GF-D8 (cell line): ENCODE measurements at places on chromosomes 13 and 19.

DNA sequence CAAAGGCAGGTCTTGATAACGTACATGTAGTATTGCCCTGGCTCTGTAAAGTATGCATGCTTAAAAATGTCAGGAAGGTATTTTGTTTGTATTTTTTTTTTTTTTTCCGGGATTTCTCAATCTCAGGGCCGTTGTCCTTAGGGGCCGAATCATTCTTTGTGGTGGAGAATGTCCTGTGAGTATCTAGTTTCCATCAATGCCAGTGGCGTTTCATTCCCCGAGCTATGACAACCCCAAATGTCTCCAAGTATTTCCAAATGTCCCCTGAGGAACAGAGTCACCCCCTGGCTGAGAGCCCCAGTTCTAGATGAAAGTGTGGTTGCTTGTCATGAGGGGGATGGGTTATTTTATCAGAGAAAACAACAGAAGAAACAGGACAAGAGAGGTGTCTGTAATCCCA lies 68.7 kb downstream of the ACSBG2 start:
- DNase-seq, result no peak

DNA sequence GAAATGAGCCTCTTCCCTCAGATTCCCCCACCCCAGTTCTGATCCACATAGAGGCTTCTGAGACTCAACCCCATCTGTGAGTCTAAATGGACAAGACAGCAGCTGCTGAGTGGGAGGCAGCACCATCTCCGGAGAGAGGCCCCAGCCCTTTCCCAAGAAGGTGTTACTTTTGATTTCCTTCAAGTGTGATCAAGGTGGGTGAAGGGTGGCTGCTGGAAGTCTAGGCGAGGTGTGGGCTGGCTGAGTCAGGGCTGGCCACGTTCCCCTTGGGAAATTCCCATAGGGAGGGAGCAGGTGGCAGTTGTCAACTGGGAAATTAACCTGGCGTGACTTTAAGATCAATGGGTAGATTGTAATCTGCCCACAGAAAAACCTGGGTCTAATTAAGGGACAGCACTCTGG lies 148.0 kb downstream of the FOXO1 start:
- DNase-seq, result no peak

DNA sequence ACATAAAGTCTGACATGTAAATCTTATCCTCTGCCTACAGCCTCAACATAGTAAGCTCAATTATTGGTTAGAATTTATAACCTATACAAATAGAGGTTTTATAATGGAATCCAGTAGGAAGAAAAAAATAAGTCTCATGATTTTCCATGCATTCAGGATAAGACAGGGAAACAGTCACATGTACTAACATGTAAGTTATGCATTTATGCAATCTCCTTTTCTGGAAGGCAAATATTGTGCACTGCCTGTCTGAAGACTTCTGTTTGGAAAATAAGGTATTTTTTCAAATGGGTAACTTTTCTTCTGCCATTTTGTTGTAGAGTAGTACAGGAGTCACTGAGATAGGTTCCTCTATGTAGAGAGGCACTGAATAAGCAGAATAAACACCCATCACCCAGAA lies 92.7 kb downstream of the NALCN start:
- no peak for DNase-seq

- no peak for DNase-seq
Observed at GRCh38 chr13:97310809-97311436, 88.8 kb downstream of the MBNL2 start.

DNA sequence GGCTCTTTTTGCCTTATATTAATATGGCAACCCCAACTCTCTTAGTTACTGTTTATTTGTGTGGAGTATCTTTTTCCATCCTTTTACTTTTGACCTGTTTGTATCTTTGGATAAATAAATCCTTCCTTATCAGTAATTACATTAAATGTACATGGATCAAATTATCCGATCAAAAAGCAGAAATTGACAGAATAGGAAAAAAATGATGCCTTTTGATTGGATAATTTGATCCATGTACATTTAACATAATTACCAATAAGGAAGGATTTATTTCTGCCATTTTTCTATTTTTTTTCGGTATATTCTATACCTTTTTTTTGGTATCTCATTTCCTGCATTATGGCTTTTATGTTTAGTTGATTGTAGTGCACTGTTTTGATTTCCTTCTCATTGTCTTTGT lies 57.2 kb downstream of the ZMYM2 start:
- no peak for DNase-seq

GRCh38 chr13:91046715-91047327 lies 300.7 kb upstream of the MIR17HG start:
- no peak for DNase-seq

GRCh38 chr13:48806522-48806921 lies 152.8 kb downstream of the CYSLTR2 start:
- DNase-seq, result no peak

GRCh38 chr19:2016041-2016807 lies 710 bp upstream of the BTBD2 start:
- DNase-seq, result peak; percentile 7

DNA sequence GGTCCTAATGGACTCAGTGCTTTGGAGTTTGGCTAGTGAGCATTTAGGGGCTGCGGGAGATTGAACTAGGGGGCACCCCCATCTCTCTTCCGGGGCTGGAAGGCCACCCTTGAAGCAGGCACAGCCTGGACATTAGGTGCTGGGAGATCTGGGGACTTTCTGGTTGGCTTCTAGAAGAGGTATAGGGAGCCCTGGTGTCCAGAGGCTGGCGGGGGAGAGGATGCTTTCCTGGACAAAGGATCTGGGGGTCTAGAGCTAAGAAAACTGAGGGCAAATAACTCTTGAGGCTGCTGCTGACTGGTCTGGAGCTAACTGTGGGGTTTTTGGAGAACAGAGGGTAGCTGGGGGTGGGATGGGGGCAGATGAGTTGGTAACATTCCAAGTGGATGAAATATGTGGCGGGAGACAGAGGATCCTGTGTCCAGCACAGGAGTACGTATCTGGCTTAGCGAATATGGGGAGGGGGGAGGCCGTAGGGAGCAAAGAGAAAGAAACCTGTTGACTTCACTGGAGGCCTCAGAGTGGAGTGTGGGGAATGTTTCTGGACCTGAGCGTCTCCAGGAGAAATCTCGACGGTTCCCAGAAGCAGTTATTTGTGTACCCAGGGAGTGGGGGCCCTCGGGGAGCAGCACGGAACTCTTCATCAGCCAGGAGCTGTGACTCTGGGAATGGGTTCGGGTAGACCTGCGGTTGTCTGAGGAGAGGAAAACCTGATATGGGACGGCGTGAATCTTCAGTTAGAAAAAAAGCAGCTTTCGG lies 1.4 kb downstream of the HNRNPUL1 start:
- DNase-seq, result no peak

DNA sequence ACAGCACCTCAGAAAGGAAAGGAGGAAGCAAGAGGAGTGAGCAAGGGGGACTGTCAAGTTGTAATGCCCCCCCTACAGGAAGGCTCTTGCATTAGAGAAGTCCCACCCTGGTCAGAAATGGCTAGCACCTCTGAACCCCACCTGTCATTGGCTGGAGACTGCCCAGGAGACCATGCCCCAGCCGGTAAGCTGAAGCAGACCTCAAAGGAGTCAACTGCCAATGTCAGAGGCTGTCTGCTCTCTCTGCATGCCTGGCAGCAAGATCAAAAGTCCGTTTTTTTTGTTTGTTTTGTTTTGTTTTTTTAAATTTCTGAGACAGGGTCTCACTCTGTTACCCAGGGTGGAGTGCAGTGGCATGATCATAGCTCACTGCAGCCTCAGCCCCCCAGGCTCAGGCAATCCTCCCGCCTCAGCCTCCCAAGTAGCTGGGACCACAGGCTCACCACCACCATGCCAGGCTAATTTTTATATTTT lies 8.1 kb upstream of the BCL3 start:
- no peak for DNase-seq

- no peak for DNase-seq
Observed at GRCh38 chr13:65943024-65943423, 1287.1 kb downstream of the PCDH9 start.

- no peak for DNase-seq
Observed at GRCh38 chr19:57319869-57320179, 448 bp upstream of the ZNF543 start.

GRCh38 chr19:18262917-18263316 lies 11.3 kb downstream of the IQCN start:
- no peak for DNase-seq

DNA sequence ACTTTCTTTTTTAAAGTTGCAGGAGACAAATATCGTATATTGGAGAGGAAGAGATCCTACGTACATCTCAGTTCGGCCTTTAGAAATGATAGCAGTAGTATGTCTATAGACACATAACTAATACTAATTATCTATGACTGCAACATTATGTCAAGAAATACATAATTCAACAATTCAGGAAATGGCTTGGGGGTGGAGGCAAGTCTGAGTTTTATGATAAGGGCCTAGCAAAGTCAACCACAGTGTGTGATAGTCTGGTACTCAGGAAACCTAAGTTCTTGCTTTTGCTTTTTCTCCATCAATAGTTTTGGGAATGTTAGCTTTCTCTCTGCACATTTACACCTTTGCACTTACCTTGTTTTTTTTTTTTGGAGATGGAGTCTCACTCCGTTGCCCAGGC lies 27.5 kb upstream of the OBI1 start:
- no peak for DNase-seq

DNA sequence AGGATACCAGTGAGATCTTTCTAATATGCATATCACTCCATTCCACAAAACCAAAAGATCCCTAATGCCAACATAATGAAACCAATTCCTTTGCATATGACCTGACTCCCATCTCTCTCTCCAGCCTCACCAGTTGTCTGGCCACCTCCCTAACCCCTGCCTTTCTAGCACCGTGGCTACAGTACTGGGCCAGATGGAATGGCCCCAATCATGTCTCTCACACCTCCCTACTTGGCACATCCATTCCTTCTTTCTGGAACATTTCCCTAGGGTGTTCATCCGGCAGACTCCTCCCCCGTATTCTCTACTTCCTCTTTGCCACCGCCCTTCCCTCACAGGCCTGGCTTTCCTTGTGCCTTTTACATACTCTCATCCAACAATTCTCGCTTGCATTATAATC lies 62.0 kb downstream of the GPALPP1 start:
- no peak for DNase-seq

DNA sequence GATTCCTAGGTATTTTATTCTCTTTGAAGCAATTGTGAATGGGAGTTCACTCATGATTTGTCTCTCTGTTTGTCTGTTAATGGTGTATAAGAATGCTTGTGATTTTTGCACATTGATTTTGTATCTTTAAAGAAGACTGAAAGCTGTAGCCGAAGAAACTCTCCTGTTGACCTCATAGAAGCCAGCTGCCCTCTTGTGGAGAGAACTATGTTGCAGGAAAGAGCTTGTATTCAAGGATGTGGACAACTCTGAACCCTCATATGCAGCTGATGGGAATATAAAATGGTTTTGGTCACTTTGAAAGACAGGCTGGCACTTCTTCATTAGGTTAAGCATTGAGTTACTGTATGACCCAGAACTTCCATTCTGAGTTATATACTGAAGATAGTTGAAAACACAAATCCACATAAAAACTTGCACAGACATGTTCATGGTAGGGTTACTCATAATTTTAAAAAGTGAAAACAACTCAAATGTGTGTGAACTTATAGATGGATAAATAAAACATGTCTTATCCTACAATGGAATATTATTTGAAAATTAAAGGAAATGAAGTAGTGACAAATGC lies 65.8 kb upstream of the SLITRK6 start:
- DNase-seq, result no peak

GRCh38 chr13:74929436-74929835 lies 552.5 kb downstream of the TBC1D4 start:
- no peak for DNase-seq

- no peak for DNase-seq
Observed at GRCh38 chr13:110957181-110957884, 42.5 kb upstream of the ANKRD10 start.

DNA sequence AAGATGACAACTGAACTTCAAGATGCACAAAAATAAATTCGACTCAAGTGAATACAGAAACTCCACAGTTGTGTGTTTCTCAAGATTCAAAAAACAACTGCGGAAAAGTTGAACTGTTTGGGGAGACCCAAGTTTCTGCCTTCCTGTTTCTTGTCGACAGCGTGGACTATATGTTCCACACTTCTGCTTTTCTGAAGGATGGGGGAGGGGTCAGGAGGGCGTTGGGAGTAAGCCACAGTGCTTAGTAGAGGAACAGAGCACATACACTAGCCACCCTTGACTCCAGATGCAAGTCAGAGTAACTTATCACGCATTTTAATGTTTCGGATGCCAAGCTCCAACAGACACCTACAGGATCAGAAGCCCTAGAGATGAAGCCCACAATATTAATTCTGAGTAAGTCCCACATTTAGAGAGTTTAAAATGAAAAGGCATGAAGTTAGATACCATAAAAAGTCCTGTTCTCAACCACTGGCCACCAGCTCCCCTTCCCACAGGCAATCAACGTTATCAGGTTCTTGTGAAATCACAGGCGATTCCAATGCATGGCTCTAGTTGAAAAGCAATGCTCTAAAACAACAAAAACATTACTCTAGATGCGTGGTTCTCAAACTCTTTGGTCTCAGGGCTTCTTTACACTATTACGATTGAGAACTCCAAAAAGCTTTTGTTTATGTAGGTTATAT lies 4.2 kb downstream of the TUBGCP3 start:
- peak; percentile 95 for DNase-seq

DNA sequence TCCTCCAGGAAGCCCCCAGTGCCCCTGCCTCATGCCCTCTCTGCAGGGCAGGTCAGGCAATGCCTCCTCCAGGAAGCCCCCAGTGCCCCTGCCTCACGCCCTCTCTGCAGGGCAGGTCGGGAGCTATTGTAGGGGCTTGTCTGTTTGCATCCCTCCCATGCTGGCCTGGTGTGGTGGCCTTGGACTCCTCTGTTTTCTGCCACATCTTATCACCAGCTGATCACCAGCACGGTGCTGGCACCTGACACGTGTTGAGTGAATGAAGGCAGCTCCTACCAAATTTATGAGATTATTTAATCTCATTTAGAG lies 51.5 kb upstream of the C13orf46 start:
- no peak for DNase-seq

- no peak for DNase-seq
Observed at GRCh38 chr13:64930636-64931035, 2299.5 kb downstream of the PCDH9 start.

GRCh38 chr19:2234996-2235380 lies 1.1 kb downstream of the PLEKHJ1 start:
- no peak for DNase-seq

GRCh38 chr13:33194820-33195692 lies 90.5 kb downstream of the STARD13 start:
- DNase-seq, result no peak
